H1 (cell line): ENCODE measurements at places on chromosomes 2 and 18. TPM values are rescaled to one million over a fixed set of nuclear protein-coding genes. Genes with fewer than 3 reads are reported as not detected.

GATA6 gene
- total RNA-seq, result 0.09 and 0.25 TPM in 2 replicates

UPP2 gene
- not detected in 2 replicates for total RNA-seq

SLC4A5 gene
- total RNA-seq, result 0.52 and 0.86 TPM in 2 replicates

ZFAND2B gene
- total RNA-seq, result 16.0 and 16.6 TPM in 2 replicates

HRH4 gene
- total RNA-seq, result not detected in 2 replicates

SP140 gene
- 1.3 and 1.7 TPM in 2 replicates for total RNA-seq

GPR39 gene
- 0.63 and 0.65 TPM in 2 replicates for total RNA-seq

NR4A2 gene
- 1.4 and 1.7 TPM in 2 replicates for total RNA-seq

UCN gene
- total RNA-seq, result not detected in 2 replicates

ATP6V1C2 gene
- total RNA-seq, result 0.63 and 0.74 TPM in 2 replicates

LAPTM4A gene
- 187 and 193 TPM in 2 replicates for total RNA-seq

KRCC1 gene
- 7.7 and 8.5 TPM in 2 replicates for total RNA-seq
